ENCODE measurements at places on chromosomes 7 and 10.
A peak's percentile ranks its signal among the peaks of the same experiment; 100 is the strongest.

- DNase-seq = no peak
- H3K27ac ChIP-seq = no peak overlapping the region
- no peak overlapping the region for H3K4me3 ChIP-seq
- H3K27me3 ChIP-seq = no peaks in the 10 kb centered on the region
- H3K36me3 ChIP-seq = no peaks in the 10 kb centered on the region
- no peaks in the 10 kb centered on the region for H3K4me1 ChIP-seq
These were observed 43.2 kb downstream of the INSYN2A start for GRCh38 chr10:127153181-127153580.

DNA sequence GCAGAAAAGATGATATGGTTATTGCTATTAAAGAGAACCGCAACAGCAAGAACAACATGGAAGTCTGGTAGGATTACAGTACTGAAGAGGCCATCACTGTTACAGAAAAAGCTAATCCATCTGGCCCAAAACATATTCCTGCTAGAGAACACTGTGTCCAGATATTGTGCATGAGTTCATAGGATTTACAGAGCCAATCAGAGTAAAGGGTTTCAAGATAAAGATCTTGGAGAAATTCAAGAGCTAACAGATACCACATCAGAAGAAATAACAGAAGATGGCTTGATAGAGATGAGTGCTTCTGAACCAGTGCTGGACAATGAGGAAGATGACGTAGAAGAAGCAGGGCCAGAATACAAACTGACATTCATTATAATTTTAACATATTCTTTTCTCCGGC, 58.7 kb downstream of the MINDY3 start:
- H3K27ac ChIP-seq = no peak overlapping the region
- H3K27me3 ChIP-seq = no peaks in the 10 kb centered on the region
- no peaks in the 10 kb centered on the region for H3K4me1 ChIP-seq
- no peak for DNase-seq
- H3K4me3 ChIP-seq = no peak overlapping the region

- H3K4me3 ChIP-seq = no peak overlapping the region
- H3K36me3 ChIP-seq = no peaks in the 10 kb centered on the region
- no peak overlapping the region for H3K27ac ChIP-seq
- DNase-seq = no peak
These were observed 5.2 kb downstream of the GHRHR start for GRCh38 chr7:30968747-30969603.

DNA sequence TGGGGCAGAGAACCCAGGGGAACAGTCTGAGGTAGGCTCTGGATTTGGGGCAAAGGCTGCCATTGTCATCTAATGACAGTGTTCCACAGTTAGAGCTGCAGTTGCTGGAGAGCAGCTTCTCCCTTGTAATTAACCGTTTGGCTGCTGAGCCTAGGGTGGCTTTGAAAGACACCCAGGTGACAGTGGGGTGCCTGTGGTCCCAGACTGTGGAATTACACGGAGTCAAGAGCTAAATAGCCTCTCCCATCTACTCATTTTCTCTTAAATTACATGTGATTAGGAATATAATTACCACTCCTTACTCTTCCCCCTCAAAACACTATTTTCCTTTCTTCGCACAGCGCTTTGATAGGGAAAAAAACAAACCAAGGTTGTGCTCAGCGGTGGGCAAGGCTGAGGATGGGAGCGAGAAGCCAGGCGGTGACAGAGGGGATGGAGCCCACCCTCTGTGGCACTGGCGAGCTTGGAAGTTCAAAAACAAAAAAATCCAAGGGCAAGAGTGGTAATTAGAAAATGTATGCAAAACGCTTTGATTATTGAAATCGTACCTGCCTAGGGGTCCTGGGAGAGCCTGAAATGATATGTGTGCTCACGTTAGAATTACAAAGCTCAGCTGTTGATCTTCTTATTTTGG, 44.1 kb downstream of the BAMBI start:
- H3K36me3 ChIP-seq = no peaks in the 10 kb centered on the region
- no peak overlapping the region for H3K4me3 ChIP-seq
- no peaks in the 10 kb centered on the region for H3K27me3 ChIP-seq
- no peak for DNase-seq
- no peak overlapping the region for H3K27ac ChIP-seq

- H3K4me3 ChIP-seq = no peak overlapping the region
- no peaks in the 10 kb centered on the region for H3K4me1 ChIP-seq
- no peaks in the 10 kb centered on the region for H3K27me3 ChIP-seq
These were observed 33.4 kb downstream of the PTPN12 start for GRCh38 chr7:77570330-77571011.

- no peak overlapping the region for H3K27ac ChIP-seq
- H3K27me3 ChIP-seq = peaks cover 17% of the 10 kb centered on the region
- peaks cover 24% of the 10 kb centered on the region for H3K4me1 ChIP-seq
- no peak for DNase-seq
- no peak overlapping the region for H3K4me3 ChIP-seq
- H3K36me3 ChIP-seq = no peaks in the 10 kb centered on the region
These were observed 1.9 kb upstream of the CPED1 start for GRCh38 chr7:120986650-120987049.

- H3K27ac ChIP-seq = no peak overlapping the region
- H3K27me3 ChIP-seq = no peaks in the 10 kb centered on the region
- no peaks in the 10 kb centered on the region for H3K36me3 ChIP-seq
- no peak overlapping the region for H3K4me3 ChIP-seq
- no peaks in the 10 kb centered on the region for H3K4me1 ChIP-seq
- DNase-seq = no peak
These were observed 52.1 kb upstream of the JCAD start for GRCh38 chr10:30111340-30112022.

- no peak overlapping the region for H3K4me3 ChIP-seq
- H3K27me3 ChIP-seq = no peaks in the 10 kb centered on the region
- no peaks in the 10 kb centered on the region for H3K36me3 ChIP-seq
- no peak for DNase-seq
- no peak overlapping the region for H3K27ac ChIP-seq
- H3K4me1 ChIP-seq = no peaks in the 10 kb centered on the region
These were observed 31.7 kb upstream of the LBX1 start for GRCh38 chr10:101260764-101261481.

DNA sequence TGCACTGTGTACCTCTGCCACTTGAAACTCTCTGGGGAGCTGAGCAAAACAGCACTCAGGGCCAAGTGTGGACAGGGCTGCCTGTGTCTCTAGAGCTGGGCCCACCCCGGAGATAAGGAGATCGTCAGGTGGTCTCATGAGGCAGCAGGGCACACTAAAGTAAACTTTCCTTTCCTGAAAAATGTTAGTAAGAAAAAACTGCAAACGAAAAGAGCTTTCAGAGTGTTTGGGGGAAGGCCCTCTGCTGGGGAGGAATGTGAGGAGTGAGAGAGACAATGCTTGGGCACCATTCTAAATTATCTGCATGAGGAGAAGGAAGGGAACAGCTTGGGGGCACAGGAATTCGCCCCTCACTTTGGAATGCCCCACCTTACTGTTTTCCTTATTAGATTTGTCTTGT, 127.7 kb downstream of the ATXN7L1 start:
- no peak overlapping the region for H3K27ac ChIP-seq
- H3K4me1 ChIP-seq = peaks cover 4% of the 10 kb centered on the region
- no peak overlapping the region for H3K4me3 ChIP-seq

DNA sequence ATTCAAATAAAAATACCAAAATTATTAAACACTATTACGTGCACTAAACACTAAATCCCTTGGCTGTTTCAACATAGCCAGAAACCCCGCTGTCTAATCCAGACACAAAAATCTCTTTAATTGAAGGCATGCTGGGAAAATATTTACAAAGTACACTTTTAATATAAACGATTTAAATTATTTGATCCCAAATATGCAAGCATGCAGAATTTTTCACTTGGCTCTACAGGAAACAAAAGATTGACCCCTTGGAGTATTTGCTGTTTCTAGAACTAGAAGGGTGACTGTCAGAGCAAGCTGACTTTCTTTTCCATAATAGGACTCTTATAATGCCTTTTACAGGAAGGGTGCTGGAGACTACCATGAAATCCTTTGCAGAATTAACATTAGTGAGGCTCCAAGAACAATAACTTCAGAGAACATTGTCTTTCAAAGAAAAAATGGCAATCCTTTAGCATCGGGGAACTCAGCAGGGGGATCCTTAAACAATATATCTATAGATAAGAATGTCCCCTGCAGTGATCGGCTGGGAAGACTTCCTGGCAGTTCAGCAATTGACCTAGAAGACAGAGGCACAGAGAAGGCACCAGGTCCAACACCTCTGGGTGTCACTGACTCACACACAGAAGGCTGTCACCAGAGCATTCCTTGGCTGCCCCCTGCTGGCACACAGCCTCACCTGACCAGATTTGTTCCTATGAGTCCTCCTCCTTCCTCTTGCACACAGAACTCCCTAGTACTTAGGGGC, 55.8 kb upstream of the MRLN start:
- H3K36me3 ChIP-seq = peaks cover 10% of the 10 kb centered on the region
- no peak overlapping the region for H3K4me3 ChIP-seq
- no peaks in the 10 kb centered on the region for H3K4me1 ChIP-seq
- H3K27me3 ChIP-seq = no peaks in the 10 kb centered on the region
- H3K27ac ChIP-seq = no peak overlapping the region
- peak; percentile 60 for DNase-seq

- no peak overlapping the region for H3K4me3 ChIP-seq
- no peak for DNase-seq
- H3K27ac ChIP-seq = no peak overlapping the region
- H3K4me1 ChIP-seq = no peaks in the 10 kb centered on the region
- no peaks in the 10 kb centered on the region for H3K27me3 ChIP-seq
These were observed 4.9 kb upstream of the PHKG1 start for GRCh38 chr7:56097700-56098099.

DNA sequence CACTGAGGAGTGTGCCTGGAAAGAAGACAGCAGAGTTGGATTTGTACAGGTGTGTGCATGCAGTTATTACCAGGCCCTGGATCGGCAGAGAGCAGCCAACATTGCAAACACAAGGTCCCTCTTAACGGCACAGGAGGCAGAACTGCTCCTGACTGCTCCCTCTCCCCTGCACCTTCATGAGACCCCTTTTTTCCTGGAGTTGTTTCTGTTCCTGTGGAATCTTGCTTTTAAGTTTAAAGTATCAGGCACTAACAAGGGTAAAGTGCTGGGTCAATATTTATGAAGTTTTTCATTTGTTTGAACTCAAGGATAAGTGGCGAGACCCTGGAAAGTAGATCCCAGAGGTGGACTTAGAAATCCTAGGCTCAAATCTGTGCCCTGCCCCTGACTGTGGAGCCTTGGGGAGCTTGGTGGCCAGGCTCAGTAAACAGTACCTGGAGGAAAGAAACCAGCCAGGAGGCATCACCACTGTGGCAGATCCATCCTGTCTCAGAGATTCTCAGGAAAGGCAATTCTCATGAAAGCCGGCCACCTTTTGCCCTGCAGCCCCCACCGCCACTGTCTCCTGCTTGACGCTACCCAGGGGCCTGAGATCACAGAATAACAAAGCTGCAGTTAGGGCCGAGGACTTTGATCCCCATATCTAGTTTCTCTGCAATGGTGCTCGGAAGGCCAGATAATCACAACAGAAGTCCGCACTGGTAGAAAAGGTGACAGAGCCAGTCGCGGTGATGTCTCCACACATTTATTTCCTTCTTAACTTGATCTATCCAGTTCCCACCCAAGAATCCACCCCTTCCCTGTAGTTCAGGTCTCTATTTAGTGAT, 36.7 kb downstream of the DDC start:
- H3K4me3 ChIP-seq = no peak overlapping the region
- H3K4me1 ChIP-seq = no peaks in the 10 kb centered on the region
- no peaks in the 10 kb centered on the region for H3K36me3 ChIP-seq
- no peak overlapping the region for H3K27ac ChIP-seq
- no peak for DNase-seq
- H3K27me3 ChIP-seq = no peaks in the 10 kb centered on the region

GRCh38 chr10:7817984-7818294, 366 bp upstream of the TAF3 start:
- H3K27ac ChIP-seq = peak overlapping the region; percentile 14
- H3K36me3 ChIP-seq = no peaks in the 10 kb centered on the region
- peaks cover 19% of the 10 kb centered on the region for H3K4me1 ChIP-seq
- peaks cover 18% of the 10 kb centered on the region for H3K27me3 ChIP-seq

DNA sequence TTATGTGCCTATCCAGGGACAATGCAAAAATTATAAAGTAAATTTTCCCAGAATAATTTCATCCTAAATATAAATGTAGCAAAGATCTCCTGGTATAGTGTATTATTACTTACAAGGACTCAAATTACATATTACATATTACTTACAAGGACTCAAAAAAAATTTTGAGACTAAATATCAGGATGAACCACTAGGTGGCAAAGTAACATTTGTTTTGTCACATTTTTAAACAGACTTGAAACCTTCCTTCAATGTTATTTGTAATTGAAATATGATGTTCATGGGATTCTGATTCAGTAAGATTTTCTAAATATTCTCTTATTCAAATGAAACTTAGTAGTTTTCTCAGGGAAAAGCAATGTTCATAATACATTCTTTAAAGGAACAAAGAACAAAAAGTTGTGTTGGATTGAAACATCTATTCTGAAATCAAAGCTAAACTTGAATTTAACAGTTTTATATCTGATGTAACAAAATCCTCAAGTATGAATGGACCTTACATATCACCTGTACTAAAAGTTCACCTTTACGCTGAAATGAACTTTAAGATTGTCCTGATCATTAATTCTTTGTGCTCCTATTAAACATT, 74.3 kb upstream of the GNAI1 start:
- no peaks in the 10 kb centered on the region for H3K36me3 ChIP-seq
- H3K27ac ChIP-seq = no peak overlapping the region
- peak; percentile 4 for DNase-seq
- H3K27me3 ChIP-seq = no peaks in the 10 kb centered on the region
- no peak overlapping the region for H3K4me3 ChIP-seq

GRCh38 chr7:148142660-148143248, 447.8 kb upstream of the C7orf33 start:
- H3K4me3 ChIP-seq = no peak overlapping the region
- H3K27me3 ChIP-seq = no peaks in the 10 kb centered on the region
- no peak for DNase-seq
- H3K4me1 ChIP-seq = no peaks in the 10 kb centered on the region
- H3K36me3 ChIP-seq = no peaks in the 10 kb centered on the region

DNA sequence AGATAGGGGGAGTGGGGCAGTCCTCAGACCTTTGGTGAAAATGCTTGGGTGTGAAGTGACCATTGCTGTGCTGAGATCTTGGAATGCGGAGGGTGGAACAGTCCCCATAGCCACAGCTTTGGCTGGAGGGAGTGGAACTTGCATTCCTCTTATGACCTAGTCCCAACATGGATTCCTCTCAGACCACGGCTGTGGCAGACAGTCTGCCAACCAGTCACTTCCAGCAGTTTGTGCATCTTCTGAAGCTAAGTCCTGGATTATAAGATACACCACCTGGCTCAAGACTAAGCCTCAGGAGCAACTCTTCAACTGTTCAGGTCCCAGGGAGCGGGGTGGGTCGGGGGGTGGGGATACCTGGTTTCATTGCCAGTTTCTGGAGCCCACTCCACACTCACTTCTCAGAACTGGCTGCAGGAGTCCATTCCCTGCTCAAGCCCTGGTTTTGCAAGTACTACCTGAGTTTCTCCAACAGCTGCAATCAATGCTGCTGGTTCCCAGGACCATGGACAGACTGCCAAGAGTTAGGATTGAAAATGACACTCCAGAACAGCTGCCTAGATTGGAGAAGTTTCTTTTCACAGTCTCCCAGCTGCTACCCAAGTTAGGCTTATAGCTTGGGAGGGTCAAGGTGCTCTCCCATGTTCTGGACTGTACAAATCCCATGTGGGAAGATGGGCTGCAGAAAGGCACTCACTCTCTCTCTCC, 29.1 kb upstream of the DGKB start:
- no peak for DNase-seq
- H3K36me3 ChIP-seq = no peaks in the 10 kb centered on the region
- H3K4me1 ChIP-seq = no peaks in the 10 kb centered on the region
- no peak overlapping the region for H3K27ac ChIP-seq
- H3K27me3 ChIP-seq = no peaks in the 10 kb centered on the region
- no peak overlapping the region for H3K4me3 ChIP-seq

GRCh38 chr7:156464339-156464738, 176.2 kb upstream of the RNF32 start:
- H3K4me3 ChIP-seq = no peak overlapping the region
- no peaks in the 10 kb centered on the region for H3K36me3 ChIP-seq
- H3K4me1 ChIP-seq = no peaks in the 10 kb centered on the region
- no peak for DNase-seq

Measured in B cell (primary cell).